ENCODE measurements at places on chromosomes 4 and X. TPM values are rescaled to one million over a fixed set of nuclear protein-coding genes. Genes with fewer than 3 reads are reported as not detected.

The CXorf38 gene
- 10.3 TPM for total RNA-seq

The SPANXA1 gene
- not detected for total RNA-seq

The XG gene
- total RNA-seq, result not detected

The MAGEB10 gene
- not detected for total RNA-seq

The TEX13C gene
- total RNA-seq, result not detected

The CFP gene
- under 0.01 TPM for total RNA-seq

The PAGE2B gene
- not detected for total RNA-seq

The MAGEB16 gene
- total RNA-seq, result not detected
